ENCODE measurements at places on chromosomes 13 and 19. TPM values are rescaled to one million over a fixed set of nuclear protein-coding genes. Genes with fewer than 3 reads are reported as not detected.

DNA sequence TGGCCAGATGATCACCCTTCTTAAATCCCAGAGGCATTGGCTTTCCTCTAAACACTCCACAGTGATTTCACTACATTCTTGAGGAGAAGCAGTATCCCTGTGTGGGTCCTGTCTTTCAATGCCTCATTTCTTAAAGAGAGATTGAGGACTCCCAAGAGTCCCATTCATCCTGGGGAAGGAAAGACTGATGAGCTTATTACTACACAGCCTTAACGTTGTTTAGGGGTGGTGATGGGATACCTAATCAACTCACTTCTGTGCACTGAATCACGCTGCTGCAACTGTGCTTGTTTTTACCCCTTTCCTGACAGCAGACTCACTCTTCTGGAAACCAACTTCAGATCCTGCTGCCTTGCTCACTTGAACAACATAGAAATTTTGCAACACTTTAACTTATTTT, 203.1 kb downstream of the RGCC start:
- no peak for DNase-seq

GRCh38 chr13:45372189-45373161, 31.5 kb upstream of the TPT1 start:
- DNase-seq = no peak

DNA sequence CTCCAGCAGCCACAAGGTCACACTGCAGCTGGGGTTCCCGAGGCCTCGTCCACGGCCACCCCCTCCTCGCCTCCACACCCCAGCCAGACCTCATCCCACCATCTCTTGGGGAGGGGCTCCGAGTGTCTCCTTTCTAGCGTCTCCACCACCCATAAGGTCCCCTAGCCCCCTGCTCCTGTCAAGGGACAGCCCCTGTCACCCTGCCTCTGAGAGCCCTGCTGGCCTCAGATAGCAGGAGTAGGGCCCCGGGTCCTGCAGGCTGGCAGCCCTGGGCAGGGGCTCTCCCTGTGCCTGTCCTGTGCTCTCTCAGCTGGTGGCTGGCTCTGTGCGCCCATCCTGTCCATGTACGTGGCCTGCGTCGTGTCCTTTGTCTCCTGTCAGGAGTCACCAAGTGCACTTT, 17.0 kb downstream of the COMP start:
- DNase-seq = no peak

DNA sequence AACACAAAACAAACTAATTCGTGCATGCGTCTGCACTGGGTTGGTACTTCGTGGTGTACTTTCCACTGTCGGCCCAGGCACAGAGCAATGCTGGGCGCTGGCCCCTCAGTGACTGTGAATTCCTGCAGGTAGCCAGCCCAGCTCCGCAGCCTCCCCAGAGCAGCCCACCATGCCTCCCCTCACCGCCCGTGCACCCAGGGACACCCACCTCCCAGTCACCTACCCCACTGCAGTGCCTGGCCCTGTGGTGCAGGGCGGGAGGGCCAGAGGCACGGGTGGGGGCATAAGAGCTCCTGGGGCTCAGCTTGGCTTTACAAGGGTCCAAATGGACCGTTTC, 93.1 kb upstream of the ZNF507 start:
- DNase-seq = no peak

- no peak for DNase-seq
Measured at GRCh38 chr13:106105153-106105552, 430.3 kb downstream of the EFNB2 start.

GRCh38 chr13:110177790-110178189, 129.2 kb downstream of the COL4A1 start:
- no peak for DNase-seq

DNA sequence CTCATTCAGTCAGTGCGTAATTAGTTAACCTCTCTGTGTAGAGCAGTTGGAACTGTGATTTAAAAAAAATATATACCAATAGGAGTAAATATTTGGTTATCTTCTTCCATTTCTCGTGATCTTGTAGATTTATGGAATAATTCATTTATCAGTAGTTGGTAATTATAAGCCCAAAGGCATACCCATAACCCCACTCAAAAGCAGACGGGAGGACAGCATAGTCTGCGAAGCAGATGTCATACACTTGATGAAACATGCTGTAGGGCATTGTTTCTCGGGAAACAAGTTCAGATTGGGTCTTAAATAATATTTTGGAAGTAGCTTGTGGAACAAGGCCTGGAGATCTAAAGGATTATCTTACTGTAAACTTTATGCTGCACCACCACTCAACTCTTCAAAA, 119.7 kb downstream of the FRY start:
- DNase-seq = no peak

GRCh38 chr13:50421473-50422130, 406.4 kb downstream of the KCNRG start:
- DNase-seq = no peak

- no peak for DNase-seq
Measured at GRCh38 chr13:90770334-90770733, 577.2 kb upstream of the MIR17HG start.

GRCh38 chr19:30123119-30123518, 181.1 kb downstream of the URI1 start:
- no peak for DNase-seq

DNA sequence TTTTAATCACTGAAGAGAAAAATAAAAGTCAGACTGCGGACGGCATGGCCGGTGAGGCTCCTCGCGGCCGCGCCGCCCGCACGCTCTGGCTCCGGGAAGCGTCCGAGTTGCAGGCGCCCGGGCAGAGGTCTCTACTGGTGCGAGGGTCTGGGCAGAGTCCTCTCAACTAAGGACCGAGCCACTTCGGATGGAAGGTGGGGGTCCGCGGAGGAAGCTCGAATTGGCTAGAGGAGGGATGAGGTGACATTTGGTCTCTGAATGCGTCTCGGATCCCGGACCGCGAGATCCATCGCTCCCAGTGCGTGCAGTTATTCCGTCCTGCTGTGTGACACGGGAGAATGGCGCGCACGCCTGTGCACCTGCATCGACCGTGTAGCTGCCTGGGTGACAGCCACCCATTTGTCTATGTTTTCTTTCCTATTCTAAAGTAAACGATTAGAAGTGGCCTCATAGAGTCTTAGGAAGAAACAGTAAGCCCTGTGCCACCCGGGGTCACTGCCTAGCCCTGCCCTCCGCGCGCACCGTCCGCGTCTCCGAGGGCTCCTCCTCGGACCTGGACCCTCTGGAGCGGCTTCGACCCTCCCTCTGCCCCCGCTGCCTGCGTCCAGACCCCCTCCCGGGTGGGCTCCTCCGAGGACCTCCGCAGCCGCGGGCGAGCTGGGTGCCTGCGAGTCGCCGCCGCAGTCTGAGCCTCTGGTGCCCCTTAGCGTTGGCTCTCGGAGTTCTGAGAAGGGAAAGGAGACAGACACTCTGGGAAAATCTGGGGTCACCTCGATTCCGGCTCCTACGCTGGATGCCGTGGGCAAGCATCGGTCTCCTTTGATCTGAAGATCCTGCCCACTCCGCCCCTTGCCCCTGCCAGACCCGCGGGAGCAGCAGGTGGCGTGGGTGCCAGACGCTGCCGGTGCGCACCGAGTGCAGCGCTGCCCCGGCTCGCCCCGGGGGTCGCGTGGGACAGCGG, 347.4 kb downstream of the LIG4 start:
- DNase-seq = no peak

- no peak for DNase-seq
Measured at GRCh38 chr19:34976611-34977010, 12.6 kb upstream of the ZNF792 start.

GRCh38 chr13:97505017-97505416, 71.0 kb downstream of the RAP2A start:
- no peak for DNase-seq

- no peak for DNase-seq
Measured at GRCh38 chr19:6765738-6766356, 1.4 kb downstream of the SH2D3A start.

The AMER2 gene
- 0.03 TPM for polyA plus RNA-seq

The NRTN gene
- 0.21 TPM for polyA plus RNA-seq

The CRTC1 gene
- 12.1 TPM for polyA plus RNA-seq

The MCF2L gene
- polyA plus RNA-seq = 25.7 TPM

The CLN5 gene
- polyA plus RNA-seq = 17.9 TPM

The ATP4A gene
- not detected for polyA plus RNA-seq

The ATXN8OS gene
- 0.23 TPM for polyA plus RNA-seq

The FAM124A gene
- 1.3 TPM for polyA plus RNA-seq

The ZNF626 gene
- polyA plus RNA-seq = 14.4 TPM

Data from muscle of back (tissue), 13 donors.